Activated CD8-positive, alpha-beta memory T cell treated with anti-CD3 and anti-CD28 coated beads for 1 hour (primary cell): ENCODE measurements at places on chromosomes 2 and 18.

GRCh38 chr2:226883296-226883795 lies 47.5 kb downstream of the RHBDD1 start:
- DNase-seq, result no peak

DNA sequence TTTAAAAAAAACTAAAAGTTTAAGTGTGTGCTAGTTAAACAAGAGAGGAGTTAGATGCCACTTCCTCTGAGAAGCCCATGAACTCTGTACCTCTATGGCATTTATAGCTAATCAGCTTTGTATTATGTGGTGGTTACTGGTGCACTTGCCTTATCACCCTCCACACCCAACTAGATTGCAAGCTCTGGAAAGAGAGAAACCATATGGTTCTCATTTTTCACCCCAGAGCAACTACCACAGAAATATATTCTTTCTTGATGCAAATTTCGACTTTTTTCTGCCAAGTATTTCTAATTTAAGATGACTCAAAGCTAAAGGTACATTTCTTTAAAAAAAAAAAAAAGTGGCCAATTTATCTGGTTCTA lies 24.2 kb downstream of the RAPH1 start:
- DNase-seq, result no peak

DNA sequence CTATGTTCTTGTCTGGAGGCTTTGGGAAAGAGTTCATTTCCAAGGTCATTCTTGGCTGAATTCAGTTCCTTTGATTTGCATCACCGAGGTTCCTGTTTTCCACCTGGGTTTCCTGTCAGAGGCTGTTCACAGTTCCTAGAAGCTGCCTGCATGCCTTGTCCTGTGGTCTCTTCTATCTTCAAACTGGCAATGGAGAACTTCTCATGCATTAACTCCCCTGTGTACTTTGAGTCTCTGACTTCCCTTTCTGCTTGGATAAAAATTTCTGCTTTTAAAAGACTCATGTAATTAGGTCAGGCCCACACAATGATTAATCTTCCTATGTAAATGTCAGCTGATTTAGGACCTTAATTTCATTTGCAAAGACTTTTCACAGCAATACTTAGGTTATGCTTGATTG lies 499.3 kb upstream of the FANCL start:
- no peak for DNase-seq

DNA sequence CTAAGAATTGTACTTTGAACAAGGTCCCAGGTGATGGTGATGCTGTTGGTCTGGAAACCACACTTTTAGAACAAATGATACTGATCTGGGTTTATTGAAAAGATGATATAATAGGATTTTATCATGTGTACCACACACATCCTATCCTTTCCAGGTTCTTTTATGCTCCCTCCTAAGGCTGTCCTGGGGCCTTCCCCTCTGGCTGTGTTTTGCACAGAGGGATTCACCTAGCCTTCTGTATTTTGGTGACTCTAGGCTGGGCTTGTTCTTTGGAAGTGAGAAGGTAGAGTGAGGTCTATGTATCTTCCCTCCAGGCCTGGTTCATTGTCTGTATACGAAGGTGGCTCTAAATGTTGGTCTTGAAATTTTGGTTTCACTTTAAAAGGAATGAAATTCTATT lies 12.7 kb downstream of the ANXA4 start:
- DNase-seq, result no peak

GRCh38 chr2:109604597-109604996 lies 9.2 kb downstream of the SEPTIN10 start:
- no peak for DNase-seq

DNA sequence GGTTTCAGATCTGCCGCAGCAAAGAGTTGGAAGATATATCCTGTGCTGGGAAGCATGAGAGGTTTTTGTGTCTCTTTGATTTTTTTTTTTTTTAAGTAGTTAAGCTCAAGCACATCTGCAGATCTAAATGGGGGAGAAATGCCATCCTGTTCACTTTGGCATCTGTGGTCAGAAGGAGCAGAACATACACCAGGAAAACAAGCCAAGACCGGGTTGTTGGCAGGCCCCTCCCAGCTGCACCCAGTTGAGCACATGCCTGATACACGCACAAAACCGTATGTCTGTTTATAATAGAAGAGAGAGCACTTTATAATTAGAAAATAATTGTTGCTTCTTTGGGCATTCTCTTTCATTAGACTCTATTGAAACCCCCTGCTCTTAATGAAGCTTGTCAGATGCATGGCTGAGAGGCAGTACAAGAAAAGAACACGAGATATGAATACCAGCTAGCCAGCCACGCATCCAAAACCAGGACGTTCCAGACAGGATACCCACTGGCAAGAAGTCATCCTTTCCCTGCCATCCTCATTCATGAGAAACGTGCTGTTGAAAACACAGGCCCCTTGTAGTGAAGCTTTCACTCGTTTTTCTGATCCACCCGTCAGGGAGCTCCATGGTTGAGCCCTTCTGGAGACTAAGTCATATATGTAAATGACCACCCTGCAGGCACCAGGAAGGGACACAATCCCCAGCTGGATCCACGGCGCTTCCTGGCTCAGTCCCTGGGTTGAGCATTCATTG lies 152.2 kb downstream of the ALPK2 start:
- no peak for DNase-seq

- no peak for DNase-seq
Measured at GRCh38 chr18:46577546-46577945, 79.5 kb downstream of the LOXHD1 start.

- no peak for DNase-seq
Measured at GRCh38 chr2:227822416-227823003, 8.9 kb downstream of the CCL20 start.

GRCh38 chr2:136093583-136093982 lies 24.4 kb downstream of the CXCR4 start:
- DNase-seq, result no peak

DNA sequence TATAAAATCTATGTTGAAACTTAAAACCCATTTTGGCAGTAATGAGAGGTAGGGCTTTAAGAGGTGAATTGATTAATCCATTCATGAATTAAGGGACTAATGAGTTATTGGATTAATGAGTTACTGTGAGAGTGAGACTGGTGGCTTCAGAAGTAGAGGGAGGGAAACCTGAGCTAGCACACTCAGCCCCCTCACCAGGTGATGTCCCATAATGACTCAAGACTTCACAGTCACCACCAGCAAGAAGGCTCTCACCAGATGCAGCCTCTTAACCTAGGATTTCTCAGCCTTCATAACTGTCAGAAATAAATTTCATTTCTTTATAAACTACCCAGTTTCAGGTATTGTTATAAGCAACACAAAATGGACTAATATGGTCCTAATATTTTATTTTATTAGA lies 621.7 kb upstream of the ACVR2A start:
- no peak for DNase-seq

DNA sequence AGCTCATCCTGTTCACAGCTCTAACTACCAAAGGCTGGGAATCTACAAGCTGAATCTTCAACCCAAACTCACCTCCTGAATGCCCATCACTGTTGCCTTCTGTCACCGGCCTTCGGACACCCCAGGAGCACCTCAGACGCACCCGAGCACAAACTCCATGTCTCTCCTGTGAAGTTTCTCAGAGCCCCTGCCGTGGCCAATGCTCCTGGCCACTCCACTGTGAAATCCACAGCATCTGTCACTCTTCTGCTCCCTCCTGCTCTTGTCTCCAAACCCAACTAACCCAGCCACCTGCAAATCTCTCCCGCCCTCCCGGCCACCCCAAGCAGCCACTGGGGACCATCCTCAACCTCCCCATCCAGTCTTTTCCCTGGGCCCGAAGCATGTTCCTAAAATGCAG lies 457.9 kb upstream of the SALL3 start:
- no peak for DNase-seq

GRCh38 chr18:63131106-63131958 lies 188.2 kb downstream of the BCL2 start:
- peak; percentile 34 for DNase-seq

DNA sequence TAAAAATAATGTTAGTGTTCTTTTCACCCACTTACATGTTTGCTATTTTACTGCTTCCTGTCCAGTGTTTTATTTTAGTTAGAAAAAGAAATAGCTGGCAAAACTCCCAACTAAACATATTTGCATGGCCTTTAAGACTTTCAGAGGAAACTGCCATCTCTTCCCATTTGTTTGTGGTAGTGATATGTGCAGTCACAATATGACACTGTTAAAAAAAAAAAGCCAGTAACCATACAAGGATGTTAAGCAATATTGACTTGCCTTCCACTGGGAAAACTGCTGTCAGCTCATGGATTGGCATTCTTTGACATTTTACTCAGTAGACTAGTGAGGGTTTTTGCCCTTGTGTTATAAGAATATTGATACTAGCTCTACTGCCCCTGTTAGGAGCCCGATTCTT lies 29.1 kb downstream of the XIRP2 start:
- no peak for DNase-seq

DNA sequence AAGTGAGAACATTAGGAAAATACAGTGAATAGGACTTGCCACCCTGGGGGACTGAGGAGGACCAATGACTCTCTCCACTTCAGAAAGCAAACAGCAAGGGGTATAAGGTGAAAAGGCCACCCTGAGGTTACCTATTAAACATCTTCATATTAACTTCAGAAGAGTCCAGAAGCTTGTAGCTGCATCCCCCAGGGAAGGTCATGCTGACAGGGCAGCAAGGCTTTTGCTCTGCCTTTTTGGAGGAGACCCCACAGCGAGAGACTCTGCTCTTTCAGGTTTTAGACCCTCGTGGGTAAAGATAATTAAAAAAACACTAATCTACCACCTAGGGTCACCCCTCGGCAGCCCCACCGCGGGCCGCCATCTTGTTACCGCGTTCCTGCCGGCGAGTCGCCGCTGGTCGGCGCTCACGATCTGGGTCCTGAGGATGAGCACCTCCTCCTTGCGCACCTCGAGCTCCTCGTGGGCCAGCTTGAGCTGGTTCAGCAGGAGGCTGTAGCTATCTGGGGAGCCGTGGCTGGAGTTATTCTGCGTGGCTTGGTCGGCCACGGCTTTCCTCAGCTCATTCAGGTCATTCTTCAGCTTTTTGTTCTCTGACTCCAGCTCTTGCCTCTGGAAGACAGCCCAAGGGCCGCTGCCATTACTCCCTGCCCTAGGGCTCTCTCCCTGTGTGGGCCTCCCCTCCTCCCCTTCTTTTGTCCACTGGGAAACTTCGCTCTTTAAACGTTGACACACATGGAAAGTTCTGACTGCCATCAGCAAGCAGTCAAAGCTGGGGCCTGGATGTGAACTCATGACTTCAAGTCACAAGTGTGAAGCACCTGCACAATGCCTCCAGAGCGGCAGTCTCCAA lies 50.7 kb upstream of the ACAA2 start:
- no peak for DNase-seq

DNA sequence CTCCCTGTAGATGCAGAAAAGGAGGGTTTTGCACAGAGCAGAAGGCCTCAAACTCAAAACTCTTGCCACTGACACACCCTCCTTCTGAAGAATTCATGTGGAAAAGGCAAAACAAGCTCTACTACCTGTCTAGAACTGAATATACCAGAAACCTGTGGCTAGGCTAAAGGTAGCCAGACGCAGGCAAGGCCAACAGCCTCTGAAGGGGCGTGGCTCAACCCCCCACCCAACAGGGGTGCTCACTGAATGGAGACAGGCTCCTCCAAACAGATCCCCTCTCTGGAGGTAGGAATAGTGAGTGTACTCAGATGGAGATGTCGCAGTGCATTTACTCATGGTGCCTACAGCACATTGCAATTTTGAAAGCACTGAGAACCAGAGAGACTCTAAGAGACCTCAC lies 3.0 kb upstream of the STK17B start:
- no peak for DNase-seq

DNA sequence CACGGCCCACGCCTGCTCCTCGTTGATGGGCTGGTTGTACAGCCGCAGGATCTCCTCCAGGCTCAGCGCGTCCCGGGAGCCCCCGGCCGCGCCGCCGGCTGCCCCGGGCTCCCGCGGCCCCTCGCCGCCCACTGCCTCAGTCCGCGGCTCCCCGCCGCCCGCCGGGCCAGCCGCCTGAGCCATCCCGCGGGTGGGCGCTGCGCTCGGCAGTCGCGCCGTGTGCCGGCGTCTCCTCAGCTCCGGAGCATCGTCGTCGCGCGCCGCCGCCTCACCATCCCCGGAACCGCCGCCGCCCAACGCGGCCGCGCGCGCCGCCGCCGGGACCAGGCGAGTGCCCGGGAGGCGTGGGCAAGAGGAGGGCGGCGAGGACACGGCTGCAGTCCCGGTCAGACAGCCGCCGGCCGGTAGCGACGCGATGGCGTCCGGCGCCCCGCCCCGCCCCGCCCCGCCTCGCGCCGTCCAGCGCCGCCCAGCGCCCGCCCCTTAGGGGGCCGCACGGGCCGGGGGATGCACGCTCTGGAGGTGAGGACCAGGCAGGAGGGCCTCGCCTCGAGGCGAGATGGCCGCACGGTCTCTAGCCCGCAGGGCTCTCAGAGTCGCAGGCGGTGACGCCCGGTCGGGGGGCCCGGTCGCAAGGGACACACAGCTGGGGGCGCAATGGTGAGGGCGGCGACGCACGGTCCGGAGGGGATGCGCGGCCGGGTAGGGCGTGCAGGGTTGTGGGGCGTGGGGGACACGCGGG lies at the start of gene SPIRE1:
Gene SPIRE1, minus strand, starts transcription at position 424 of the 742 bp plus-strand sequence. Its CDS starts 241 bp downstream, at position 183.
- no peak for DNase-seq

DNA sequence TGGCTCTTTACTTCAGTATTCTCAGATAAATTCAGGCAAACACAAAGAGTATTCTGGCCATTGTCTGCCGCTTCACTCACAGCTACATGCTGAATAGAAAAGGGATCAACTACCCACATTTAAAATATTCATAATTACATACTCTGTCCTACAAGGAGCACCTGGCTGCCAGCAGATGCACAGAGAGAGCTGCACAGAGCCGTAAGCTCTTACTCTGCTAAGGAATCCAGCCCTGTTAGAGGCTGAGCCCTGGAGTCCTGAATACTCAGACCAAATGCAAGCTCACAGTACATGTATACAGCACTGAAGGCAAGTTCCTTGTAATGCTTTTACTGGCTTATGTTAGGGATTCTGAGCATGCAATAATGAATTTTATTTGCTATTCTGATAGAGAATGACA lies 80.3 kb downstream of the FTCDNL1 start:
- no peak for DNase-seq

- DNase-seq, result no peak
Measured at GRCh38 chr2:88450925-88451810, 1.3 kb downstream of the FOXI3 start.

GRCh38 chr2:210964141-210964764 lies 407.9 kb downstream of the CPS1 start:
- DNase-seq, result no peak

GRCh38 chr2:102291319-102292075 lies 19.9 kb upstream of the IL1RL1 start:
- DNase-seq, result no peak

DNA sequence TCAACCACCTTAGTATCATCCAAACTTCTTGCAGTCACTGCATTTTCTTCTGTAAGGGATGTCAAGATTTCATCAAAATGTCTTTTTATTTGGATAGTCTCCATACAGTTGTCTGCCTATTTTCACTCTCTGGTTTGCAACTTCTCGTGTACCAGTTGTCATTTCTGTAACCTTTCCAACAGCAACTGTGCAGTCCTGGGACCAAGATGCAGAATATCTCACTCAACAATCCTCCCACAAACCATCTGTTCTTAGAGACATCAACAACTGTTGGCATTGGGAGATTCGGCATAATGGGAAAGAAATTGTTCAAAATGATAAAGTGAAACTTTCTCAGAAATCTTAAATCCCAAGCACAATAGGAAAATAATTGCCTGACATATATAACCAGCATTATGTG lies 933.6 kb upstream of the SLC39A10 start:
- DNase-seq, result no peak
